ENCODE measurements at places on chromosomes 5 and 9. TPM values are rescaled to one million over a fixed set of nuclear protein-coding genes. Genes with fewer than 3 reads are reported as not detected.

- no peak for DNase-seq
These were observed 51.1 kb upstream of the CDKN2AIPNL start for GRCh38 chr5:134462761-134463160.

- DNase-seq, result no peak
These were observed 232.8 kb downstream of the NR2F1-AS1 start for GRCh38 chr5:93348231-93348630.

- no peak for DNase-seq
These were observed 10.4 kb upstream of the FAM120AOS start for GRCh38 chr9:93463638-93464248.

- peak; percentile 79 for DNase-seq
These were observed 145.9 kb downstream of the CARTPT start for GRCh38 chr5:71864730-71865601.

- peak; percentile 60 for DNase-seq
These were observed 211.6 kb downstream of the MAST4 start for GRCh38 chr5:66807743-66808142.

- DNase-seq, result no peak
These were observed 19.4 kb downstream of the CAVIN4 start for GRCh38 chr9:100597236-100597635.

DNA sequence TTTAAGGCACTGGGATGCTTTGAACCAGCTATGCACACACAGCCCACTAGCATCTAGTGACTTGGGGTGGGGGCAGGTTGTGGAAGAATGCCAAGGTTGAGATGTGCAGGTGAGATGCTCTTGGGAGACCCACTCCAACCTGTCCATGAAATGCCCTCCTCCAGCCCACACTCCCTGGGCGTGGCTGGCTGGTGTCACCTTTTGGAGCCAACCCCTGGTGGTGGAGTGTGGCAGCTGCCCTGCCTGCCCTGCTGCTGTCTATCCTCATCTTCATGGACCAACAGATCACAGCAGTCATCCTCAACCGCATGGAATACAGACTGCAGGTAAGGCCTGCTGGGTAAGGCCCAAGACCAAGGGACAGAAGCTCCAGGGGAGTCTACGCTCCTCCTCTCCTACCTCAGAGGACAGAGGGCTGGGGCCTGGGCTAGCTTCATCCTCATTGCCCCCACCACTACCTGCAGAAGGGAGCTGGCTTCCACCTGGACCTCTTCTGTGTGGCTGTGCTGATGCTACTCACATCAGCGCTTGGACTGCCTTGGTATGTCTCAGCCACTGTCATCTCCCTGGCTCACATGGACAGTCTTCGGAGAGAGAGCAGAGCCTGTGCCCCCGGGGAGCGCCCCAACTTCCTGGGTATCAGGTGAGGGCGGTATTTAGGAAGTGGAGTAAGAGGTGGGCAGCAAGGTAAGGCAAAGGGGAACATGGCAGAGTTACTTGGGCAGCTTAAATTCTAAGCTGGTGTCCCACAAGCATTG is 7.4 kb downstream of the SLC4A9 start:
- no peak for DNase-seq

DNA sequence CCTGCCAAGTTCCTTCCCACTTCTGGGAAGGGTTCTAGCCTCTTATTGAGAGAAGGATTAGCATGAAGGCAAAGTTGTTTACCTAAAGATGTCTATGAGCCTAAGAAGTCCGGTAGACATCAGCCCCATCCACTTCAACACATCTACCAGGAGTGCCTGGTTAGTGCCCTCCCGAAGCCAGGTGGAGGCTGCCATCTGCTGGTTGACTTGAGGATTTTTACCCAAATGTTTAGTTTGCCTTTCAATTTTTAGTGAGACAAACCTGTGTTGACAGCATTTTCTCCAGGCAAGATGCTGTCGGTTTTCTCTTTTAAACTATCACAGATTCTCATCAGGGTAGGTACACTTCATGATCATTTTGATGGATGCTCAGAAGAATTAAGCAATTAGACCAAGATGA is 83.6 kb upstream of the TNFSF8 start:
- DNase-seq, result peak; percentile 89

GRCh38 chr5:168747987-168748777 is 169.0 kb upstream of the PANK3 start:
- DNase-seq, result peak; percentile 62

- DNase-seq, result no peak
These were observed 62.7 kb downstream of the ABLIM3 start for GRCh38 chr5:149203921-149204441.

DNA sequence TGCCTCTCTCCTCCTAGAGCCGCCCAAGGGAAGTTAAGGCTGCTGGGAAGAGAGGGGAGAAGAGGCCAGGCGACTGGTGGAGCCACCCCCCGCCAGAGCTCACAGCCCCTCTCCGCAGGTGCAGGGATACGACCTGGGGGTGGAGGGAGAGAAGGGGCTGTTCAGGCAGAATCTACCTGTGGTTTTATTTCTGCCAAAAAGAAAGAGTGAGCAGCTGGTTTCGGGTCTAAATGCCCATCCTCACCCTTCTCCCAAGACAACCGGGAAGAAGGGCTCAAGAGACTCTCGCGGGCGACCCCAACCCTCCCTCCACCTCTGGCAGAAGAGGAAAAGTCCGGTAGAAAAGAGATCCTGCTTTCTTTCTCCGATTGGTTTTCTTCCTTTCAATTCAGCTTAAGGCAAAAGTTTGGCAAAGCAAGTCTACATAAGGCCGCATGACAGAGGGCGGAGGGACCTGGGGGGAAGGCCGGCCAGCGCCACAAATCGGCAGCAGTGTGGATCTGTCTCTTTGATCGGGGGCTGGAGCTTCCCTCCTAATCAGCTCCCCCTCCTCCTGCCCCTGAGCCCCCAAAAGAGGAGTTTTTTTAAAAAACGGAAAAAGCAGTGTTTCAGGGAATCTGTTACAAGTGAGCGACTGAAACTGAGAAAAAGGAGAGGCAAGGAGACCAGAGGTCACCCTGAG is 16.3 kb downstream of the FAM78A start:
- DNase-seq, result no peak

DNA sequence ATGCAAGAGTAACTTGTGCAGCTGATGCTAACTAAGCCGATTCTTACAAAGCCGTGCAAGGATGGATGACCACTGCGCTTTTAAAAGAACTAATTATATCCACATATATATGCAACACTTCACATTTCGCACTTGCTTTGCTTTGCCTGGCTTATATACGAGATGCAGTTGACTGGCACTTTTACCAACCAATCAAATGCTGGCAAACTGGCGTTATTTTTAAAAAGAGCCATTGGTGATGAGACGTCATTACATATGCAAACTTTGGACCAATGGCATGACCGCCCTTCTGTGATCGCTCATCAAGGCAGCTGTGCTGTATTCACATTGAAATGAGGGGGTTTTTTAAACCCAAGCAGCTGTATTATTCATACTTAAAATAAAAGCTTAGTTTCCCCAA is 1147.7 kb upstream of the WWC1 start:
- no peak for DNase-seq

DNA sequence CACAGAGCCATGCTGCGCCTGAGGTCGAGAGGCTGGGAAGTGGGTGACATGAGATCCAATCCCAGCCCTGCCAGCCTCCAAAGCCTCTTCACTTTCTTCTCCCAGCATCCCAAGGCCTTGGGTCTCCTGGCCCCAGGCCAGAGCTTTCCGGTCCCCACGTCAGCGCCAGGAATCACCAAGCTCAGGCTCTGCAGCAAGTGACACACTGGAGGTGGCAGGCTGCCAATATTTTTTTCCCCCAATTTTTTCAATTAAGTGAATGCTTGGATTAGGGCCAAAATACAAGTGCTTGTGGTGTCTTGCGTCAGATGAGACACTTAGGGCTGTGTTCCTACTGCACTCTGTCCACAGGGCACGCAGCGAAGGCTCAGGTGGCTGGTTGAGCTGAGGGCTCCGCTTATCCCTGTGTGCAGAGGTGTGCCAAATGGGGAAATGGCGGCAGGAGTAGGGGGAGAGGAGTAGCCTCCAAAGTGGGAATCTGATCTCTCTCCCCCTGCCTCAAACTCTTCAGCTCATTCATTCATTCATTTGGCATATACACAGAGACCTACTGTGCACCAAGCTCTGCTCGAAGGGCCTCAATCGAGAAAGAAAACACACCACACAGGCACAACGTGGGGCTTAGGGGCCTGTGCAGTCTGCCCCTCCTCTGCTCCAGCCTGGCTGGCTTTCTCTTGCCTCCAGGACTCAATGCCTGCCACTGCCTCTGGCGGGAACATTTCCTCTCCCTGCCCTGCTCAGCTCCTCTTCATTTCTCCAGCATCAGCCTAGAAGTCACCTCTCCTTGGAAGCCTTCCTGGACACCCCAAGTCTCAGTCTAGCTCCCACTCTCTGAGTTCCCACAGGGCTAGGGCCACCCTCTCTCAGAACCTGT is 16.6 kb downstream of the SH3PXD2B start:
- DNase-seq, result peak; percentile 51

DNA sequence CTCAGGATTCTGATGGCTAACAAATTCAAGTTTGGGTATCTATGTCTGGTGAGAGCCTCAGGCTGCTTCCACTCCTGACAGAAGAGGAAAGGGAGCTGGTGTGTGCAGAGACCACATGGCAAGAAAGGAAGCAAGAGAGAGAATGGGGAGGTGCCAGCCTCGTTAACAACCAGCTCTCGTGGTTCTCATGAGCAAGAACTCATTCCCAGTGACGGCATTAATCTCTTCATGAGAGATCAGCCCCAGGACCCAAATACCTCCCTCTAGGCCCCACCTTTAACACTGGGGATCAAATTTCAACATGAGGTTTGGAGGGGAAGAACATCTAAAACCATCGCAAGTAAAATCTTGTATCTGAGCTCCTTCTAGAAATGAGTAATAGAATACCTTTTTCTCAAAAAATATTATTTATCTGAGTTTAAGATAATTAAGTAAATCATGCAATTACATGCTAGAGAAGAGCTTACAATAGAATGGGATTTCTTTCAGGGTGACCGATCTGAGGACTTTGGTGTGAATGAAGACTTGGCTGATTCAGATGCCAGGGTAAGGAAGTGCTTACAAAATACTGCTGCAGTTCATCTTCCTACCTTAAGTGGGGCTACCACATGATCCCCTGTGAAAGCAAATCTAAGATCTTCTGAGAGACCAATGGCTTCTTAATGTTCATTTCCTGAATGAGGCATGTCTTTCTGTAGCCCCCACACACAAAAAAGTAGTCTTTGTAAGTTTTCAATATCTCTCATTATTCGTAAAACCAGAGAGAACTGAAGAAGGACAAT is 11.5 kb downstream of the ANXA1 start:
- no peak for DNase-seq

DNA sequence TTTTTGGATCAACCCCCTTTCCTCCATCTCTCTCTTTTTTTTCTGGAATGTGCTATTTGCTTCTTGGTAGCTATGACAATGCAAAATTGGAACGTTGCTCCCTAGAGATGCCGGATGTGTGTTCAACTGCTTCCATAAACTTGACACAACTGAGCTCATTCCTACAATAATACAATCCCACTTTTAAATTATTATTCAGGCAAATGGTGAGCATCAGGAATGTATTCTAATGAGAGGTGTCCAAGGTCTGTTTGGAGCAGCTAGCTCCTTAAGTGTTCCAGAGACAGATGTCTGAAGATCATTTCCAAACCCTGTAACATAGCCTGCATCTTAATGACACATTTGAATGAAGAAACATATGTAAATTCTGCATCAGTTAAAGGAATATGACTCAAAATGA is 518.4 kb downstream of the TAF11L14 start:
- no peak for DNase-seq

GRCh38 chr5:167964529-167964928 is 326.9 kb upstream of the WWC1 start:
- DNase-seq, result no peak

- DNase-seq, result no peak
These were observed 709 bp downstream of the SLC35D2 start for GRCh38 chr9:96382839-96383164.

- no peak for DNase-seq
These were observed 33.2 kb upstream of the CLPTM1L start for GRCh38 chr5:1378096-1378495.

SCGB3A2 gene
- not detected for total RNA-seq

SLC36A3 gene
- total RNA-seq, result not detected

PCDHA3 gene
- not detected for total RNA-seq

ADRA1B gene
- total RNA-seq, result 0.18 TPM

ERAP2 gene
- total RNA-seq, result 16.7 TPM

BHMT2 gene
- total RNA-seq, result 1.4 TPM

PCDHB16 gene
- 0.58 TPM for total RNA-seq

GARIN3 gene
- not detected for total RNA-seq

TEX48 gene
- total RNA-seq, result not detected
